MM.1S (cell line): ENCODE measurements at places on chromosomes 2 and 18.

DNA sequence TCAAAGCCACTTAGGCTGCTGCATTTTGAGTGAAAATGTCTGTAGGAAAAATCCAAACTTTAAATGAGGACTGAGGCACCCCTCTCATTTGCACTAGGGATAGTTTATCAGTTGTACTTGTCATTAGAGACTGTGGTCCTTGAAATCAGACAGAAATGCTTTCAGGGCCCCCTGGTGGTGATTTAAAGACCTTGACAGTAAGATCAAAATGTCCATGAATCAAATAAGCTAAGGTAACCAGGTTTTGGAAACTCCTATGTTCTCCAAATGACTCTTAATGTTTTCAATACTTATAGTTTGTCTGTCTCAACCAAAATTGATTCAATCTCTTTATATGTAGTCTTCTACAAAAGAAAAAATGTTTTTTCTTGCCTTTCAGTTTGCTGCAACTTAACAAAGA is 28.8 kb upstream of the DDX18 start:
- peak; percentile 70 for DNase-seq

- DNase-seq, result no peak
Observed at GRCh38 chr2:175931805-175932204, 70.3 kb downstream of the LNPK start.

- no peak for DNase-seq
Observed at GRCh38 chr2:38615237-38615636, 12.5 kb upstream of the HNRNPLL start.

- DNase-seq, result no peak
Observed at GRCh38 chr18:73746101-73746500, 401.5 kb downstream of the FBXO15 start.

- DNase-seq, result no peak
Observed at GRCh38 chr18:37533647-37534584, 31.7 kb downstream of the CELF4 start.

GRCh38 chr2:41992671-41993434 is 55.0 kb upstream of the PKDCC start:
- DNase-seq, result no peak

DNA sequence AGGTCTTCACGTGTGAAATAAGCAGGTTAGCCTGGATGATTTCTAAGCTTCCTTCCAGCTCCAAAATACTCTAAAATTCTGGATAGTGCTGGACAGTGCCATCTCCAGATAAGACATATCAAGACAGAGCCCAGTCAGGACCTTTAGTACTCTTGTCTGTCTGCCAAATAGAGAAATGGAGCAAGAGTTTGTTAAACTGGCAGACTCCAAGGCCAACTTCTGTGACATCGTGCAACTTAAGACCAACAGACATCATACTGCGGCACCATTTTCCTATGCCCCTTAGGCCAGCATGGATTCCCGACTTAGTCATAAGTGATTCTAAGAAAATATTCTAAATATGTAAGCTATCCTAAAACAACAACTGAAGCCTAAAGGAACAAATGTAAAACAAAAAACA is 118.6 kb downstream of the RBMS1 start:
- no peak for DNase-seq

- no peak for DNase-seq
Observed at GRCh38 chr2:238456970-238457926, 30.5 kb downstream of the ASB1 start.

DNA sequence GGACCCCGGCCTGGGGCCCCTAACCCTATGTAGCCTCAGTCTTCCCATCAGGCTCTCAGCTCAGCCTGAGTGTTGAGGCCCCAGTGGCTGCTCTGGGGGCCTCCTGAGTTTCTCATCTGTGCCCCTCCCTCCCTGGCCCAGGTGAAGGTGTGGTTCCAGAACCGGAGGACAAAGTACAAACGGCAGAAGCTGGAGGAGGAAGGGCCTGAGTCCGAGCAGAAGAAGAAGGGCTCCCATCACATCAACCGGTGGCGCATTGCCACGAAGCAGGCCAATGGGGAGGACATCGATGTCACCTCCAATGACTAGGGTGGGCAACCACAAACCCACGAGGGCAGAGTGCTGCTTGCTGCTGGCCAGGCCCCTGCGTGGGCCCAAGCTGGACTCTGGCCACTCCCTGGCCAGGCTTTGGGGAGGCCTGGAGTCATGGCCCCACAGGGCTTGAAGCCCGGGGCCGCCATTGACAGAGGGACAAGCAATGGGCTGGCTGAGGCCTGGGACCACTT is 16.4 kb downstream of the EMX1 start:
- no peak for DNase-seq

DNA sequence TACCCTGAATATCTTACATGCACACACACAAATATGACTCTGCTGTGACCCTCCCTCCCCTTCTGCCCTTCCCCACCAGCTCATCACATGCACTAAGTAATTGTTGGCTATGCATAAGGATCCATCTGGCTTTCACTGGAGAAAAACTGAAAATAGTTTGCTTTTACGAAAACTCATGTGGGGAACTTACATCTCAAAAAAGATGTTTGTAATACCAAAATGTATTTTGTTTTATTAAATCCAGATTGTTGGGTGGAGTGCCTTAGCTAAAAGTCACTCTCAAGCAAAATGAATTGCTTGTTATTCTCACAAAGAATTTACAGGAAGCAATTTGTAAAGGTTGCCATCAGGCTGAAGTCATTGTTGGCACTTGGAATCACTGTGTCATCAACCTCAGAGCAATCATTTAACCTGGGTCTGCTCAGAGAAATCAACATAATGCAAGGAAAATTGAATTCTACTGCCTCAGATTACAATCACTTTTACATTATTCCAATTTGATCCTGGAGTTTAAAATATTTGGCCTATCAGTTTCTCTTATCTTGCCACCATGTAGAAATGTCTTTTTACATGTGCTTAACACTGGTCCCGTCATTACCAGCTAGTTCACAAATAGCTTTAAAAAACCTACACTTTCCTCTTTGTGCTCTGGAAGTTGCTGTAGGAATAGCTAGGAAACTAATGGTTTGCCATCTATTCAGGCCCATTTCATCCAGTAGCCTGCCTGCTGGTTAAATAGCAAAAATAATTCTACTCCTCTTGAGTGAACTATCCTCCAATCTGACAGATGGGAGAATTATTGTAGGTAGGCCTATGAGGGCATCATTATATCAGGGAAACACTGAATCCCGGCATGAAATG is 90.3 kb upstream of the TMEM17 start:
- DNase-seq, result no peak

- DNase-seq, result no peak
Observed at GRCh38 chr2:36032046-36032445, 323.5 kb upstream of the CRIM1 start.

DNA sequence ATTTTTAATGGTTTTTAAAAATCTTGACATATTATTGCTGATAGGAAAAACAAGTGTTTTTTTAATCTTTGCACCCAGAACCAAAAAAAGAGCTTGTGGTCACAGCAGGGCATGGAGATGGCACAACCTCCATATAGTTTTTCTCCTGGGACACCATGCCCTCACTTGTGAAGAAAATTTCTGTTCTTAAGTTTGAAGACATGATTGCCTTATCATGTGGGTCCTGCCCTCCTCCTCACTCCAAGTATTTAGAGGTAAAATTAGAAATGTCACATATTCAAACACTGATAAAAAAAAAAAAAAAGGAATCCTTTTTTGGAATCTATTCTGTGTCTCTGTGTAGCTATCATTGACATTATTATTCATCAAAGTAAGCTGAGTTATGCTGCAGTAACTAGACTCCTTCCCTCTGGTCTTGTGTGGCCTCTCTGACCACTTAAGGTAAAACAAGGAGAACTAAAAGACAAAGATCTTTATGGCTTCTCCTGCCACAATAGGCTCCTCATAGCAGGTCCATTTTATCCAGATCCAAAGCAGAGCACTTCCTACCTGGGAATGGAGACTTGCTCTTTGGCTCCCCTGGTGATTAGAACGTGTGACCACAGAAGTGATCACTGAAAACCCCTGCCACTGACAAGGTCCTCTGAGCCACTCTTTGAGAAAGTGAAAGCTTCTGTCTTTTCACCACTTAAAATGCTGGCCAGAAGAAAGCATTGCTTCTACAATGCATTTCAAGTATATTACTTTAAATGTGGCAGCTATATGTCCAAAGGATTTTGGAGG is 19.8 kb downstream of the ADD2 start:
- DNase-seq, result no peak

DNA sequence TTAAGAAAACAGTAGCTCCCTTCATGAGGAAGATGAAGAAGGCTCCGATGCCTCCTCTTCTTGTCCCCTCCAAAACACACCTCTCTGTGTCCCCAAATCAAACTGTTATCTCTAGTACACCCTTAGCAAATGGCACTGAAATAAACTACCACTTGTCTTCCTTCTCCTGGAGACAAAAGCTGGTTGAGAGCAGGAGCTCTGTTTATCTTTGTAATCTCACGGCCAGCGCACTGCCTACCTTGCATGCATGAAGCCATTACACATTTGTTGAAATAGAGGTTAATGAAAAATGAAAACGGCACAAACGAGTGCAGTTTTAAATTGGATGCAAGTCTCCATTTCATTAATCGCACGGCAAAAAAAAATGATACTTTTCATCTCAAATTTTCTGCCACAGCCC is 113.7 kb downstream of the EPB41L3 start:
- DNase-seq, result no peak

- no peak for DNase-seq
Observed at GRCh38 chr18:49241852-49242251, 218.6 kb downstream of the DYM start.

GRCh38 chr2:154193246-154193645 is 321.5 kb downstream of the GALNT13 start:
- DNase-seq, result no peak

DNA sequence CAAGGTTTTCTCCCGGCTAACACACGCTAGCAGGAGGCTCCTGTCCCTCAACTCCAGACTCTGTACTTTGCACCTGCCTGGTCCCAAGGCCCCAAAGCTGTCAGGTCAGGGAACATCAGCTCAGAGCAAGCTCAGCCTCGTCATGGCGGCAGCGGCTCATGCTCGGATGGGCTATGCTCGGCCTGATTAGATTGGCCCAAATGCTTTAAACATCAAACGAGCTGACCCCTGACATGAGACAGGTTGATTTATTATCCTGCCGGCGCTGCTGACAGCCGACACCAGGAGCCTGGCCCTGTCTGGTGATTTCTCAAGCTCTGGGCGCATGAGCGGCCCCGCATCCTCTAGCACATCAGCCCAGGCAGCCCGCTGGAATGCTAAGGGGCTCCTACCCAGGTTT is 436.4 kb downstream of the EIPR1 start:
- DNase-seq, result no peak
